Fibroblast of skin of left biceps (primary cell): ENCODE measurements at places on chromosomes 7 and 10.

- DNase-seq, result no peak
These were observed 289.9 kb upstream of the SP8 start for GRCh38 chr7:21076574-21076973.

GRCh38 chr7:1105189-1105588 is 17.3 kb downstream of the GPER1 start:
- no peak for DNase-seq

- peak; percentile 86 for DNase-seq
These were observed 142.0 kb upstream of the PRKCQ start for GRCh38 chr10:6721964-6722615.

- no peak for DNase-seq
These were observed 84.5 kb downstream of the PIP4K2A start for GRCh38 chr10:22629852-22630233.
